ENCODE measurements at places on chromosomes 16 and 17.
A peak's percentile ranks its signal among the peaks of the same experiment; 100 is the strongest.

DNA sequence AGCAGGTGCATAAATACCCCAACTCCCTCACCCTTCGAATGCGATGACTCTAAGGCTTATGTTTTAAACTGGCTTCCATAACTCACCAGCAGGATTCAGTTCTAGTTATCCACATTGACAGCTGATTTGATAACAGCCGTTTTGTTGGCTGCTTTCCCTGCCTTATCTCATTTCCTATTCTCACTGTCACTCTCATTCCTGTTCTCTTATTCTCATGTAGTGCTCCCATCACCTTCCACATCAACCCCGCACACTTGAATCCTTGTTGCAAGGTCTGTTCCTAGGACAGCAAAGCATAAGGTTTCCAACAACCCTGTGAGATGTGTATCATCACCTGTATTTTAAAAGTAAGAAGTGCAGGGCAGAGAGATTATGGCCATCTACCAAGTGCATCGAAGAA lies 344.4 kb downstream of the CDH13 start:
- DNase-seq = no peak

GRCh38 chr16:3058139-3059030 lies 7.1 kb upstream of the IL32 start:
- no peak for DNase-seq

- DNase-seq = no peak
Measured at GRCh38 chr16:27729516-27730304, 179.8 kb downstream of the KATNIP start.

DNA sequence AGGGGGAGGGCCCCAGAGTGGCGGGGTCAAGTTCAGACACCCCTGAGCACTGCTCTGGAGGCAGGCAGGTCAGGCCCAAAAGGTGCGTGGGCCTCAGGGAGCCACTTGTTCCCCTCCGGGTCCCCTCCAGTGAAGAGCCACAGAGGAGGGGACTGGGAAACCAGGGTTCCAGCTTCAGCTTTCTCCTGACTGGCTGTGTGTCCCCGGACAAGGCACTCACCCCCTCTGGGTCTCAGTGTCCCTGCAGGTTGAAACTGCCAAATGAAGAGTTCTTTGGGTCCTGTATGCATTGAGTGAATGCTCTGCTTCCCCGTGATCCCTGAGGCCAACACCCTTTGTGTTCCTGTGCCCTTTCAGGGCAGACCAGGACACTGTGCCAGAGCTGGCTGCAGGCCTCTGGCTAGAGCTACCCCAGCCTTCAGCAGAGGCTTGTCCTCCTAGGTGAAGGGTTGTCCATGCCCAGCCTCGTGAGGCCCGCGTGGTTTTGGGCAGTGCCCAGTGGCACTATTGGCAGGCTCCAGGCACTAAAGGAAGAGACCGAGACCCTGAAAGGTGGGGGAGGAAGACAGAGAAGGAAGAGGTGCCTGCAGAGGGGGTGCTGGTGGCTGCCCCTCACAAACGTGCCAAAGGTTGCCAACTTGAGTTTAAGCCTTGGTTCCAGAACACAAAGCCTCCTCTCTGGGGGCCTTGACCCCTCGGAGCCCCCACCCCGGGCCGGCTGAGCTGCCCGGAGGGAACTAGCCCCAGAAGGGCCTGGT lies 13.3 kb upstream of the WNT3 start:
- DNase-seq = no peak

DNA sequence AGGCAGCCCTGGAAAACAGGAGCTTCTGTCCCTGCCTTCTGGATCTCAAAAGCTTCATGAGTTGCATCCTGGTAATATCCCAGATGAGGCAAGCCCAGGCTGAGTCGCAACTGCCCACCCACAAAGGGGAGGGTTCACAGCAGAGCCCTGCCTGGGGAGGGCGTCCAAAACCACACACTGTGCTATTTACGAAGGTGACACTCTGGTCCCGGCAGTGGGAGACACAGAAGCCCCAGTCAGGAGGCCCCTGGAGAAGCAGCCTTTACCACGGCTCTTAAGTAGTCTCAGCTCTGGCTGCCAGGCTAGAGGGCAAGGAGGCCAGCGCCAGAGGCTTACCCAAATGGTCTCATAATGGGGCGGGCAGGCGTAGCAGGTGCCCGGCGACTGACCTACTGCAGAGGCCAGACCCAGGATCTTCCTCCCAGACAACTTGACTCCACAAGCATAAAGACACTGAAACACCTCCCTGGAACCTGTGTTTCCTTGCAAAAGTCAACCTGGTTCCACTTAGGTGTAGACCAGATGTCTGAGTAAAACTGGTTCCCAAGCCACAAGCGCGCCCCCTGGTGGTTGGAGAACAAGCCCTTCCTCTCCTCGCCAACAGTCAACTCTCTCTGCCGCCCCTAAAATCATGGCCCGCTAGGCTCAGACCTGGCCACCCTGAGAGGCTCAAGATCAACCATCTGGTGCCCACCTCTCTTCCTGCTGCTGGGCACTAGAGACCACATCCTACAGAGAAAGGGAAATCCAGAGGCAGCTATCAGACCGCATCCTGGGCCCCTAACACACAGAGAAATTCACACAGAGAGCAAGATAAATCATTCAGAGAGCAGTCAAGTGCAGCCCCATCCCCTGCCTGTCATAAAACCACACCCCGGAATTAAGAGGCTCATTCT lies 5.2 kb downstream of the AXIN2 start:
- peak; percentile 84 for DNase-seq

GRCh38 chr16:50657241-50657640 lies 23.9 kb downstream of the SNX20 start:
- no peak for DNase-seq

All from stimulated activated CD8-positive, alpha-beta memory T cell treated with anti-CD3 and anti-CD28 coated beads, Interleukin-4, amount 100 ng/mL, for 24 hours (primary cell).